ENCODE measurements at places on chromosomes 12 and 14.

GRCh38 chr14:94532447-94532846 is 23.2 kb upstream of the SERPINA12 start:
- no peak for DNase-seq

- no peak for DNase-seq
Measured at GRCh38 chr14:98949481-98950135, 322.4 kb downstream of the BCL11B start.

- DNase-seq: no peak
Measured at GRCh38 chr14:104551851-104552737, 27.5 kb upstream of the C14orf180 start.

DNA sequence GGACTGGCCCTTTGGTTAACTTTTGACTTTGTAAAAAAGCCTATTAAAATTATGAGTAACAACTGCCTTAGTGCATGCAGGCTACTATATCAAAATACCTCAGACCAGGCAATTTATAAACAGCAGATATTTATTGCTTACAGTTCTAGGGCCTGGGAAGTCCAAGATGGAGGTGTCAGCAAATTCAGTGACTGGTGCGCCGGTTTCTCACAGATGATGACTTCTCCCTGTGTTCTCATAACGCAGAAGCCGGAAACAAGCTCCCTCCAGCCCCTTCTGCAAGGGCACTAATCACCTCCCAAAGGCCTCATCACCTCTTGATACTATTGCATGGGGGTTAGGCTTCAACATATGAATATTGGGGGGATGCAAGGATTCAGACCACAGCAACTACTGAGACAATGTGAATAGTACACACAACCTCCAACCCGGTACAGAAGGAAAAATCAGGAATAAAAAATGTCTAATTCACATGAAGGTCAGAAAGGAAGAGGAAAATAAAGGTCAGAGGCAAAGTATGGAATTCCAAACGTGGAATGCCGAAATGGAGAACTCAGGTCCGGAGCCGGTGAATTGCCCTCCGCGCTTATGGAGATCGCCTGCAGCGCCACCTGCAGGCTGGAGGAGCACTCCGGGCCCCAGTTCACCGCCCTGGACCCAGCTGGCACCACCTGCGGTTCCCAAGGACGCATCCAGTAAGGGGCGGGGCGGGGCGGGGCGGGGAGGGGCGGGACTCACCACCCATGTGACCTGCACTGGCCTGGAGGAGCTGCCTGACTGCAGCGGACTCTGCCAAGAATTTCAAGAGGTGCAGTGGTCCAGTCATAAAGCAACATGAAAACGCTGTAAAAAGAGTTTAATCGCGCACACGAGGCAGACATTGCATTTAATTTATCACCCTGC is 203.4 kb downstream of the KIF26A start:
- DNase-seq: no peak

- DNase-seq: no peak
Measured at GRCh38 chr14:78637489-78637888, 467.3 kb downstream of the NRXN3 start.

DNA sequence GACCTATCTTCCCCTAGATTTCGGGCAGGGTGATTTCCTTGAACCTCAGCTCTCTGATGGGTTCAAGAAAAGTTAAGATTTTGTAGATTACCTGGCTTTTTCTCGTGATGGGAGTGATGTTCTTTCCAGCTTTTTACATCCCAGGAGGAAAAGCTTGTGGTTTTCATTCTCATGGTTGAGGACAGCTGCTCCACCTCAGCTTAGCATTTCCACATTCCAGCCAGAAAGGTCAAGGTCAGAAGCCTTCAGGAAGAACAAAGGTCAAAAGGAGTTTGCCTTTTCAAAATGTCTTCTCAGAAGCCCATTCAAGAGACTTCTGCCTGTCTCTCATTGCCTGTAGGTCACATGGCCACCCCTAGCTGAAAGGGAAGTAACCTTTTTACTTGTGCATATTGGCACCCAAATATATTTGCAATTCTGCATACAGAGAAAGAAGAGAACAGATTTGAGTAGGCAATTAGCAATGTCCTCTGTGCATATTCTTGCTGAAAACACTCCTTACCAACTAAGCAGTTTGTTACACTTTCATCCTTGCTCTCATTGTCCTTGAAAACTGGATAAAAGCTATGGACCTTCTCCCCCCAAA is 6.6 kb upstream of the ADGRD1 start:
- DNase-seq: no peak

- no peak for DNase-seq
Measured at GRCh38 chr12:46660276-46660675, 165.5 kb downstream of the SLC38A4 start.

- no peak for DNase-seq
Measured at GRCh38 chr12:133057446-133057845, 20.1 kb downstream of the ZNF84 start.

DNA sequence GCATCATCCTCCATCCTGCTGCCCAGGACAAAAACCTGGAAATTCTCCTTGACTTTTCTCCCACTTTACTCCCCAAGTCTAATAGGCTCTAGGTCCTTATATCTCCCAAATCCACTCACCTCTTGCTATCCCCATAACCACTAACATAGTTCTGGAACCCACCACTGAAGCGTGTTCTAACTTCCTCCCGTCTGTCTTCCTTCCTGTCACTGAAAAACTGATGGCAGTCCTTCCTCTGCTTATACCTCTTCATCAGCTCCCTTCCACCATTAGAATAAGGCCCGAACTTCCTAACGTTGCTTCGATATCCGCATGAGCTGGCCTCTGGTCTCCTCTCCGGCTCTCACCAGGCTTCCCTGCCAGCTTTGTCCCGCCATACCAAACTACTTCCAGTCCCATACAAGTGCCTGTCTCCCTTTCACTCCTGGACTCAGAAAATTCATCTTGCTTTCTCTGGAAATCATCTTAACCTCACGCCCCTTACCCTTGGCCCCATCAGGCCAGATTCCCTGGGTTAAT is 63.0 kb upstream of the BCL2L14 start:
- DNase-seq: no peak

- no peak for DNase-seq
Measured at GRCh38 chr14:64855721-64856528, 23.8 kb downstream of the SPTB start.

GRCh38 chr12:57521525-57522010 is 1.1 kb upstream of the MBD6 start:
- no peak for DNase-seq

All from esophagus squamous epithelium (tissue), 5 donors.